ENCODE measurements at places on chromosomes 7 and 10.

DNA sequence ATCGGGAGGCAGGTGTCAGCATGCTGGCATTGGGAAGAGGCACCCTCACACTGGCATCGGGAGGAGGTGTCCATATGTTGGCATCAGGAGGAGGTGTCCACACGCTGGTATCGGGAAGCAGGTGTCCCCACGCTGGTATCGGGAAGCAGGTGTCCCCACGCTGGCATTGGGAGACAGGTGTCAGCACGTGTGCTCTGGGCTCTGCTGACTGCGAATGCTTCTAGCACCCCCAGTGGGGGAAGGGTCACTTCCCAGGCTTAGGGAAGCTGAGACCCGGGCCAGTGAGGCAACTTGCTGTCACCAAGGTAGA is 92.5 kb upstream of the IKZF1 start:
- no peak for DNase-seq

DNA sequence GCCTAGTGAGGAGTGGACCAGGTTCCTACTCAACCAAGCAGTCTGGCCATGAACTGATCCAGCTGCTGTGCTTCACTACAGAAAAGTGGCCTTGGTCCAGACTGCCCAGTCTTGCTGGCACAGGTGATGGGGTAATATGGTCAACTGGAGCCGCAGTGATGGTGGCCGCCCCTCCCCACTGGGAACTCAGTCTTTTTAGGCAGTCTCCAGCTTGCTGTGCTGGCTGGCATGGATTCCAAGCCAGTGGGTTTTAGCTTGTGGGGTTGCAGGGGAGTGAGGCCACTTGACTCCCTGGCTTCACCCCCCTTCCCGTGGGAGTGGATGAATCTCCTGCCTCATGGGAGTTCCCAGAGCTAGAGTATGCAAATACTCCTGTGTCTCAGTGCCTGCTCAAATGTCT is 52.7 kb upstream of the CDK6 start:
- DNase-seq, result no peak

- no peak for DNase-seq
These were observed 444.1 kb downstream of the NRG3 start for GRCh38 chr10:82319074-82319473.

GRCh38 chr7:32043688-32044087 is 26.5 kb downstream of the PDE1C start:
- DNase-seq, result no peak

GRCh38 chr7:68676813-68677535 is 921.3 kb upstream of the AUTS2 start:
- DNase-seq, result no peak

GRCh38 chr7:7183838-7184463 is 1.6 kb downstream of the C1GALT1 start:
- DNase-seq, result no peak

- no peak for DNase-seq
These were observed 38.9 kb upstream of the PRKG1 start for GRCh38 chr10:51035344-51035743.

DNA sequence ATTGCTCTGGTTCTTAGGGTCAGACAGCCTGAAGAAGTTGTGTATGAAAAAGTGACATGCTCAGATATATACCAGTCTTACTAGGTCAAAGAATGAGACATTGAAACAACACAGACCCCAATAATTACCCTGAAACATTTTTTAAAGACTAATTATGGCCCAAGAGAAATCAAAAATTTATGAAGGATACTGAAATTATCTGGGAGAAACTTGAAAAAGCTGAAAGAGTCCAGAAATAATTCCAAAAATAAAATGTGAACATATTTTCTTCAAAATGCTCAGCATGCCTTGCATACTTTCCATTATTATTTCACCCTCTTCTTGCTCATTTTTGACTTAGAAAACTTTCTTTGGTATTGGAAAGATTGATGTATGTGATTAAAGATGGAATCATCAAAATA is 198.9 kb upstream of the CCDC6 start:
- no peak for DNase-seq

GRCh38 chr7:129257168-129257567 is 32.3 kb downstream of the AHCYL2 start:
- no peak for DNase-seq

GRCh38 chr7:36045830-36046341 is 107.2 kb upstream of the EEPD1 start:
- no peak for DNase-seq

GRCh38 chr7:101848208-101848951 is 31.0 kb downstream of the CUX1 start:
- no peak for DNase-seq

DNA sequence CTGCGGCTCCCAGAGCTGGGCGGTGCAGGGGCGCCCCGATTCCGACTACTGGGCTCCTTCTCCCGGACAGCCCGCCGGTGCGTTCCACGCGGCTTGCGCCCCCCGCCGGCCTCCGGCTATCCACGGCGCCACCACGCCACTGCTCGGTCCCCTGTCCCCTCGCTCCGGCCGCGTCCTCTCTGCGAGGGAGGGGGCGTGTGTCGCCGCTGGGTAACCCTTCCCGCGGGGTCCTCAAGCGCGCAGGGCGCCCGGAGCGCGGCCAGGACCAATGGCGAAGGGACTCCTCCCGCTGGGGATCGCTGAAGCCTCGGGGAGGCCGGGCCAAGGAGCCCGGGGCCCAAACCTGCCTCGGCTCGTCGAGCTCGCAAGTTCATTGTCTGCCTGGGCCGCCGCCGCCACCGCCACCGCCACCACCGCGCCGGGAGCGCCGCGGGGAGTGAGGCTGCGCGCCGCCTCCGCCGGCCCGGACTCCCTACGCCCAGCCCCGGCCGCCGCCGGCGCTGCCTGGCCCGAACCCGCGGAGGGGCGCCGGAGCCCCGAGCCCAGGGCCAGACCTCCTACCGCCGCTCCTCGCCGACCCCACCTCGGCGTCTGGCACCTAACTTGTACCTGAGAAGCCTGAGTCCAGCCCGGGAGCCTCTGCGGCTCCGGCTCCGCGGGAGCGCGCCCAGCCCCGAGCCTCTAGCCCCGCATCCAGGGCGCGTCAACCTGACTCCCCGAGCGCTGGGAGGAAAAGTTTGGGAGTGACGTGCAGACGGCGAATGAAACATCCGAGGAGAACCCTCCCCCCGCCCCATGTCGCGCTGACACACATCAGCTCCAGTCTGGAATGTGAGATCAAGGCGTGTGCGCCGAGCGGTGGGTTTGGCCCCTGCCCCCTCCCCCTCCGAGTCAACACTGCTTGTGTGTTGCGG is at the start of gene CHST15:
Gene CHST15, minus strand, starts transcription at position 739 of the 914 bp plus-strand sequence. CDS start 47,386 bp downstream, outside the sequence.
- DNase-seq, result no peak

DNA sequence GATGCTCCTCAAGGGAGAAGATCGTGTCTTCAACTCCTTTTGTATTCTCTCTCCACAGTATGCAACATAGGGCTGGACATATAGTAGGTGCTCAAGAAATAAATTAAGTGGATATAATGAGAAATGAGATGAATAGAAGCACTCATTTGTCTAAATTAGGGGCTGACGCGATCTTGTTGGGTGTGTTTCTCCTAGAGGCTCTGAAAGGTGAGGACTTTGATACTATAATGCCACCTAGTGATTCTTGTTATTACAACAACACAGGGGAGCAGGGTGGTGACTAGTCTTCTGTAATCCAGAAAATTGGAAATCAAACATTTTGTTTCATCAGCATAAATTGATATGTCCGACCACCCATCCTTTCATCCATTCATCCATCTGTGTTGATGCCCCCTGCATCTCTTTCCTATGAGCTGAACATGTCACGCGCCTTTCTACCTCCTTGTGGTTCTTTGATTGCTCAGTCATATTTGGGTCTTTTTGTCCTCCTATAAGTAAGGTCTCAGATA is 3.5 kb upstream of the CFAP58 start:
- no peak for DNase-seq

DNA sequence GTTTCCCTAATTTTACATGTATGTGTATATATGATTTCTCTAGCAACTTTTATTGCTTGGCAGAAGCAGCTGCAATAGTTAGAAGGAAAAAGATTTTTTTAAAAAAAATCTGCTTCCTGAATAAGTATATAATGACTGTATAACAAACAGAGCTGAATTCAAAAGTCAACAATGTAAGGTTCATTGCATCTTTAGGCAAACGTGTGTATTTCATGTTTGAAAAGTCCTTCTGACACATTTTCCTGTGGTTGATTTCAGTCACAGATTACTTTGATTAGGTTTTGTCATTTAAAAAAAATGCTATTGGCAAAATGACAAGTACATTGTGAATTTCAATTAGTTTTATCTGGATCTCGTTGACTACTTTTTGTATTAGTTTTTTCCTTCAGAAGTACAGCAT is 231.0 kb downstream of the CSTF2T start:
- DNase-seq, result no peak

Measured in CD4-positive, alpha-beta T cell treated with Interleukin-15 for 1 hour (primary cell).